ENCODE measurements at places on chromosomes 12 and 14.
A peak's percentile ranks its signal among the peaks of the same experiment; 100 is the strongest.

GRCh38 chr12:54786081-54786480 lies 68.2 kb upstream of the MUCL1 start:
- no peak for DNase-seq

DNA sequence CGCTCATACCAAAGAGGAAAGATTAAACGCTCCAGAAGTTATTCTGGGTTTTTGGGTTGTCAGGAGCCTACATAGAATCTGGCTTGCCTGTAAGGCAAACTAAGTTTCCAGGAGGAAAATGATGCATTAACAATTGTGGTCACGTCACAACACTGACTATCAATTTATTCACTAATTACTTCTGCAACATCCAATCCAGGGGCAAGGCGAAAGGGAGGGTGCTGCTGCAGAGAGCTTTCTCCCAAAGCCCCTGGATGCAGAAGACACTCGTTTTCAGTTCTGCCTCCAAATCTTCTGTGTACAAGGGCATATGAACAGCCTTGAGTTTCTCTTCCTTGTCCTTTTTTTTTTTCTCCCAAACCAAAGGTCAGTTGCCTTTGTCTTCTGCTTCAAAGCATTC lies 10.5 kb upstream of the SRRM4 start:
- no peak for DNase-seq

DNA sequence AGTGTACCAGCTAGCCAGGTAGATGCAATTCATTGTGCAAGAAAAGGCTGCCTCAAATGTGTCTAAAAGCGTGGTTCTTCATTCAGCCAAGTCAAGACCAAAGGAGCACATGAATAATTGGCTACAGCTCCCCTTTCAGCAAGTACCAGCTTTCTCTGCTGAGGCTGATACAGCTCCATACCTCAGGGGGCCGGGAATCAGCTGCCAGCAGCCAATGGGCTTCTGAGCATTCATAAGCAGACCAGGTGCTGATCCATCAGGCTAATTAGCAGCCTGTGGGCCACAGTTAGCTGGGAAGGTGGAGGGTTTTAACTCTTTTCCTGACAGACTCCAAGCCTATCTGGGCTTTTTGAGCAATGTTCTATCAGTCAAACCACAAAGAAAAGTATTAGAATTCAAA lies 264.7 kb downstream of the APAF1 start:
- no peak for DNase-seq

DNA sequence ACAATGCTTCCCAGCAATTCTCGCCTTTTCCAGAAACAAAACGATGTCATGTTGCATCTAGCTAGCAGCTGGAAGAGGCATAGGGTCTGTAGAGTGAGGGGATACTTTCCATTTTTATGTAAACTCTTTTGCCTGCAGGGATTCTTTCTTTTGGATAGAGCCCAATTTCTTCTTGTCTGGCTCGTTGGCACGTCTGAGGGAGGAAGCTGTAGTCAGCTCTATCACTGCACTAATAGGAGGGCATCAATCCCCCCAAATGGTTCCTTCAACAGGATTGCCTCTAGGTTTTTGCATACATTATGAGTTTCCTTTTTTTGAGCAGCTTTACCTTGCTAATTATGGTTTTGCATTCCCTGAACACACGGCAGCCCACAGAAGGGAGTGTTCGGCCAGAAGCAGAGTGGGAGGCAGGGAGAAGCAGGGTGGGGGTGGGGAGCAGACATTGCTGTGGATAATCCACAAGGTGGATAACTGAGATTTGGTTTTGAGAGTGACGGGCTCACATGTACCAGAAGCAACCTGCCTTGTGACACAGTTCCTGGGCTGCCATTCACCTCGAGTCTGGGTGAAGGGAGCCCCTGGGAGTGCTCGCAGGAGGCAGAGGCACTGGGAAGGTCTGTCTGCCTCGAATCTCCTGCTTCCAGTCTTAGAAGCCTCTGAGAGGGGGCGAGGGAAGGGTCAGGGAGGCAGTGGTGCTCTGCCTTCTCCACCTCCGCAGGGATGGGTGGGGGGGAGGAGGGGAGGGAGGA lies 24.5 kb downstream of the LRTM2 start:
- no peak for DNase-seq

GRCh38 chr12:54562750-54563356 lies 13.5 kb downstream of the PDE1B start:
- DNase-seq = no peak

GRCh38 chr14:97180304-97181200 lies 383.4 kb downstream of the VRK1 start:
- no peak for DNase-seq

GRCh38 chr12:67742461-67742860 lies 93.9 kb downstream of the DYRK2 start:
- DNase-seq = no peak

- no peak for DNase-seq
Observed at GRCh38 chr12:41220931-41221330, 32.8 kb downstream of the PDZRN4 start.

- DNase-seq = no peak
Observed at GRCh38 chr14:45799511-45799910, 546.5 kb upstream of the MIS18BP1 start.

DNA sequence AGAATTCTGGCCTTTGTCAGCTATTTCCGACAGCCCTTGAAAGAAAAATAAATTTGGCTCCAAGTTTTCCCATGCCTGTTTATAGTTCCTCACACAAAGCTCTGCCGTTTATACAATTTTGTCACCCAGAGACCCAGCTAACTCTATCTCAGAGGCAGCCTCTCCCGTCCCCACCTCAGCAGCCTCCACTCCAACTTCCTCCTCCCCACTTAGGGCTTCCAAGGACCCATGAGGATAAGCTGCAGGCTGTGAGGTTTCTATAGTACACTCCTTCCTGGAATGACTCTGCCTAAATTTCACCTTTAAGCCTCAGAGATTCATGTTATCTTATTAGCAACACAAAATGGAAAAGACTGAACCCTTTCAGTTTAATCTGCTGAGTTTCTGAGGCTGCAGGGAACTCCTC lies 71.8 kb downstream of the TTC9 start:
- DNase-seq = no peak

- DNase-seq = no peak
Observed at GRCh38 chr14:74348735-74349463, 628 bp downstream of the VRTN start.

DNA sequence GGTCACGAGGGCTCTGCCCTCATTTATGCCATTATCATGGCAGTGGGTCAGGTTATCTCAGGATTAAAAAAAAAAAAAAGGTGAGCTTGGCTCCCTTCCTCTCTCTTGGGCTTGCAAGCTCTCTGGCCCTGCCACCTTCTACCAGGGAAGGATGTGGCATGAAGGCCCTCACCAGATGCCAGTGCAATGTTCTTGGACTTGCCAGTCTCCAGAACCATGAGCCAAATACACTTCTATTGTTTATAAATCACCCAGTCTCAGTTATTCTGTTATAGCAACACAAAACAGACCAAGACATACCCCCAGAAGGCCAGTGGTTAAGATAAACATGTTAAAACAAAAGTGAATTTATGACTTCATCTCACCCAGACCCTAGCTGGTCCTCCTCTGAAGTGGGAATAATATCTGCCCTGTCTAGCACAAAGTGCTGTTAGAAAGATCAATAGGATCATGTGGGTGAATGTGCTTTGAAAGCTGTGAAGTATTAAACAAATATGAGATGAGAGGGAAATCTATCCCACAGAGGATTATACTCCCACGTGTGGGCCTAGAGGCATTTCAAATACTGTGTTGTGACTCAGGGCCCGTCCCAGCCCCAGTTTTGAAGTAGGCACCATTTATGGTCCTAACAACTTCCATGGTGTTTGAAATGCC lies 88.6 kb downstream of the NINJ2 start:
- DNase-seq = no peak

DNA sequence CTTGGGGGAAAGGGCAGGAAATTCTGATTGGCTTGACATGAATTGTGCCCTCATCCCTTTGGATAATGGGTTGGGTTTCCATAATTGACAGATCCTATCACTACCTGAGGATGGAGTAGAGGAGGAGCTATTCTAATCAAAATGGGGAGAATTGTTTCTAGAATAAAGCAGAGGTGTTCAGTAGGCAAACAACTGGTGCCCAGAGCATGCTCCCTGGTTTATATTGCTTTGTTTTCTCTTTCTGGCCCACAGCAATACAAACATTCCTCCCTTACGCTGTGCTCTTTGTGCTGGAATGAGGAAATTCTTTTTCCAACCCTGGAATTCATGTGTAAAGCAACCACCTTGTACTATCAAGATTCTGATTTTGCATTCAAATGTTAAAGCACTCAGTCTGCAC lies 147.4 kb downstream of the RASSF9 start:
- DNase-seq = no peak

DNA sequence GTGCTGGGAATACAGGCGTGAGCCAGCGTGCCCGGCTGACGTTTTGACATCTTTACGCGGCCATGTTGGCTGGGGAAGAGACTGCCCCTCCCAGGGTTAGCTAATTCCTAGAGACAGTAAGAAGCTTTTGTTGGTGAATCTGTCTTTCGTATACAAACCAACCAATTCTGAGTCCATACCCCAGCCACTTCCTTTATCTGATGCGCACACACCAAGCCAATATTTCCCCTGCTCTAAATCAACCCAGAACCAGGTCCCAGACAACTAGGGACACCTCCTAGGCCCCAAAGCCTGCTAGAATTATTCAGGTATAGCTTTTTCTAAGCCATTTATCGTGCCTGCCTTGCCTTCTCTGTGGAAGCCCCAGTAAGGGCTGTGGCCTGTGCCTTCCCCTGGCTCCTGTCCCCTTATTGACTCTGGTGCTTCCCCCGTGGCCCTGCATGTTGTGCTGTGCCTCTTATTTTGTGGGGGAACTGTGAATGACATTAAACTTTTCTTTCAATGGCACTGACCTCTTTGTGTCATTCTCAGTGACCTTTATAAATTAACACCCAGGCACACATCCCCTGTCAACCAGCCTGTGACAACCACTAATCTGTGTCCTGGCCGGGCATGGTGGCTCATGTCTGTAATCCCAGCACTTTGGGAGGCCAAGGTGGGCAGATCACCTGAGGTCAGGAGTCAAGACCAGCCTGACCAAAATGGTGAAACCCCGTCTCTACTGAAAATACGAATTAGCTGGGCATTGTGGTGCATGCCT lies 10.7 kb upstream of the EVL start:
- no peak for DNase-seq

DNA sequence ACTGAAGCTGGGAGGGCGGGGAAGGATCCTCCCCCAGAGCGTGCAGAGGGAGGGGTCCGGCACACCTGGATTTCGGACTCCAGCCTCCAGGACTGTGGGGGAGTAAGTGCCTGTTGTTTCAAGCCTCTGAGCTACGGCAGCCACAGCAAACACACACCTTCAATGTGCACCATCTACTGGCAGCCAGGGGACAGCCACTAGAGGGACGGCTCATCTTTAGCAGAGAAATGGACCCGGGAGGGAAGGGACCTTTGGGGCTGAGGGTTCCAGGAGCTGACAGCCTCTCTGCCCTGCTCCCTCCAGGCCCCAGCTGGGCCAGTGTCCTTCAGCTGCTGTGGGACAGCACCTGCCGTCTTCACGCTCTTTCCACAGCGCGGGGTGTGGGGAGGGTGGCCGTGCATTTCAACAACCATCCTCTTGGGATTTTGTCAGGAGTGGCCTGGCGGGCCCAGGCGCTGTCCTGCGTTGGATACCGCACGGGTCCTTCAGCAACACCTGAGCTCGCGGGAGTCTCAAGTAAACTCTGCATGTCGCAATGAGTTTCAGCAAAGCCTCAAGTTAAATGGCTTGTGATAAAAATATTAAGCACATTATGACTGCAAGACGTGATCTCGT lies 209.2 kb upstream of the C14orf180 start:
- DNase-seq = no peak

DNA sequence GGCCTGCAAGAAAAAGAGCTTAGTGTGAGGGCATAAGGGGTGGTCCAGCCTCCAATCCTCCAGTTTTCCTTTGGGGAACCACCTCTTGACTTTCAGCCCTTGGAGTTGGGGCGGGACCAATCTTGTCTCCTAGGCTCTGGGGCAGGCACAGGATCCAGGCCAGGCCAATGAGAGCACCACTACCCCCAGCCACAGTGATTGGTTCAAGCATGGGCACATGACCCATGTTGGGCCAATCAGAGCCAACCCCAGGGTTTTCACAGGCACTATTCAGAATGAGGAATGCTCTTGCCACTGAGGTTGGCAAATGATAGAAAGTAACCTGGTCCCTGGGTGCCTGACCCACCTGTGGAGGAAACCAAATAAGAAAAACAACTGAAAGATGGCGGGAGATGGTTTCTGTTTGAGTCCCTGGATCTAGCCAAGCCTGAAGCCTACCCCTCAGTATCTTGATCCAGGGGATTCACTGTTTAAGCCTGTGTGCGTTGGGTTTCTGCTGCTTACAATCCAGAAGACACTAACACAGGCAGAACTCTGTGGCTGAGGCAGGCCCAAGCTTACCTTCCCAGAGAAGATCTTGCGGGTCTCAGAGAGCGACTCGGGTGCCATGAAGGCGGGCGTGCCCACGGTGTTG lies 42.9 kb downstream of the P2RX4 start:
- DNase-seq = no peak

DNA sequence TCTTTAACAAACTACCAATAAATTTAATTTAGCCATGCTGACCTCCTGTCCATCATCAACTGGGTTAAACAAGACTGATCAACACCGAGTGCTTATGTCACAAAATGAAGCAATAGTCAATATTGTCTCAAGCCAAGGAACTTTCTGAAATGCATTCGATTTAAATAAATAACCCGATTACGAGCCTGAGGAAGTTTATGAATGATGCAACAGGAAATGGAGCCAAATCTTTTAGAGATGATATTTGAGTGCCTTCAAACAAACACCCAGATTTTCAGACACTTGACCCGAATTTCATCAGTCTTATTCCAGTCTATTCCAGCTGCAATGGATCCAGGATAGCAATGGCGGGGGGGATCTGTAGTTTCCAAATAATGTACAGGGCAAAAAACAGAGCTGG lies 27.9 kb downstream of the FAR2 start:
- peak; percentile 33 for DNase-seq

DNA sequence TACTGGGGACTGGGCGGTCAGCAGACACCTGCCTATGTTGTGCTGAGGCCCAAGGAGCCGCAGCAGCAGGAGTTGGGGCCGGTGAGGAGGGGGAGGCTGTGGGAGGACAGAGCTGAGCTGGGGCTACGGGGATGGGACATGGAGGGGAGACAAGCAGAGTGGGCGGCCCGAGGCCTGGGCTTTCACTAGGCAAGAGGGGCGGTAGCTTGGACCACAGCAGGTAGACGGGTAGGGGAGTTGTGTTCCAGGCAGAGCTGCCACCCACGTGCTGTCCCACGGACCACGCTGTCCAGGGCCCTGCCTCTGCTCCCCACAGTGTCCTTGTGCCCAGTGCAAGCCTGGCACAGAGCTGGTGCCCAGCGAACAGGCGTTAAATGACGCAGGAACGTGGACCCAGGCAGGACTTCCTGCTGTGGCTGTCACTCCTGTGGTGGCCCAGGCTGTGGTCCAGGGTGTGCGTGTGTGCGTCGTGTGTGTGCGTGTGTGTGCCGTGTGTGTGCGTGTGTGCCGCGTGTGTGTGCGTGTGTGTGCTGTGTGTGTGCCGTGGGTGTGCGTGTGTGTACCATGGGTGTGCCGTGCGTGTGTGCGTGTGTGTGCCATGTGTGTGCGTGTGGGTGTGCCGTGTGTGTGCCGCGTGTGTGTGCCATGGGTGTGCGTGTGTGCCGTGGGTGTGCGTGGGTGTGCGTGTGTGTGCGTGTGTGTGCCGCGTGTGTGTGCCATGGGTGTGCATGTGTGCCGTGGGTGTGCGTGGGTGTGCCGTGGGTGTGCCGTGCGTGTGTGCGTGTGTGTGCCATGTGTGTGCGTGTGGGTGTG lies 6.8 kb downstream of the CEP170B start:
- DNase-seq = no peak

GRCh38 chr12:94603434-94604365 lies 46.7 kb downstream of the TMCC3 start:
- DNase-seq = peak; percentile 18

Measured in inflammatory macrophage (primary cell).